Activated T-cell treated with anti-CD3 and anti-CD28 coated beads, Interleukin-2, amount 50 U/mL, for 72 hours (primary cell): ENCODE measurements at places on chromosomes 7 and 10. TPM values are rescaled to one million over a fixed set of nuclear protein-coding genes. Genes with fewer than 3 reads are reported as not detected.

GRCh38 chr10:21334891-21335696, 190.4 kb downstream of the SKIDA1 start:
- no peak for DNase-seq

The TDRD1 gene
- 0.09 TPM for total RNA-seq

DNA sequence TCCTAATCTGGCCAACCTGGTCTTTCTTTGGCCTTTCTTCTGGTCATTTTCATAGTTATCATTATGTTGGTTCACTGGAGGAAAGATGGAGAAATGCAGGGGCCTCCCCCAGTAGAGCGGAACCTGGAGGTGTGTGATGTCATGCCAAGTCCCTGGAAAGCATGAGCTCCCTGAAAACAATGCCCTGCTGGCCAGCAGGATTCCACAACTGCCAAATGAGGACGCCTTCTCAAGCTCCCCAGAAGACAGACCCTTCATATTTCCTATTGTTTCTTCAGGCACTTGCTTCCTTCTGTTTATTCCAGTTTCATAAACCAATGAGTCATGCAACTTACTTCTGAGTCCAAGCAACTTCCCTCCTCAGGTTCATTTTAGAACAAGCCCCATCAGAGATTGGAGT, 339.0 kb downstream of the GATA3 start:
- no peak for DNase-seq

The ADIRF gene
- total RNA-seq, result not detected
